ENCODE measurements at places on chromosomes 1 and 21.
A peak's percentile ranks its signal among the peaks of the same experiment; 100 is the strongest.

DNA sequence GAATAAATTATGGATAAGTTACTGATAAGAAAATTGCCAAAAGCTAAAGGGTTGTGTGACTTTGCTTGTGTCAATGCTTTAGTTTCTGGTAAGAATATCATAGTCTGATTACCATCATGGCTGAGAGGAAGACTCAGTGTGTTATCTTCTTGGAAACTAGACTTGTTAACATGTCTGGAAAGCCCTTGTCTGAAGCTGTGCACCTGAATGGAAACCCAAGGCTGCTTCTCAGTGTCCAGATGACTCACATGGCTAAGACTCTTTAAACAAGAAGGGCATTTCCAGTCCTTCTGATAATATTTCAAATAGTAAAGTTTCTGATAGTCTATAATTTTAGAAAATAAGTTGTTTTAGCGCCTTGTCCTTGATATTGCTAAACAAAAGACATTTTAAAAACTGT, 1092.7 kb downstream of the PLA2G4A start:
- no peak for DNase-seq

DNA sequence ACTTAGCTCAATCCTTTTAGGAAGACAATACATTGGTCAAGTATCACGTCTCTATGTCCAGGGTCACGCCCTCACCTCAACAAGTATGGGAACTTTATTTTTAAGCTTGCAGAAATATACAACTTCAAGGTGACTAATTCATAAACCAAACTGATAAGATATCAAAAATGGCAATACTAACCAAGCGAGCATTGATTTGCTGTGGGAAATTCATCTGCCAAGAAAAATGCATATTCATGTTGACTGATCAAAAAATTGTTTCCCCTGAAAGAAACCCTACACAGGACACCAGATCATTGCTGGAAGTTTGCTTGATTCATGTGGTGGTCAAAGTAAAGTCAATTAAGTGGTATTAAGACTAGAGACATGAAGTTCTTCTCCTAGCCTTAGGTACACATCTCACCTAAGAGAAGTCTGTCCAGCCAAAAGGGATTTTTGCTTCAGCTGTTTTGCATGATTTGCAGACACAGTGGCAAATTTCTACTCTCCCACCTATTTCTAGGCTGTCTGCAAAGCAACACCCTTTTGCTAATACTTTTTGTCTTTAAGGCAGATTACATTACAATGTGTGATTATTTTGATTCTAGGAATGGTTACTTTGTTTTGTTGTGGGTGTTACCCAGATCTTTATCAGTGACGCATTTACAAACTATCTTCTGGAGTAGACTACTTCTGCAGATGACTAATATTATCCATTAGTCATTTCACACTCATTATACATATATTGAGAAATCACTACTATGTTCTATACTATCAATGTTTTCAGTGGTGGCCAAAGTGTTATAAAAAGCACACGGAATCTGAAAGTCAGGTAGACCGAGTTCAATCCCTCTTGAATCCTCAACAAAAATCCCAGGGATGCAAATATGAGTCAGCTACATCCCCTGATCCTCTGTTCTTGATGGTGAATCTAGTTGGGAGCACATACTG, 12.4 kb downstream of the SAMSN1 start:
- DNase-seq: no peak

DNA sequence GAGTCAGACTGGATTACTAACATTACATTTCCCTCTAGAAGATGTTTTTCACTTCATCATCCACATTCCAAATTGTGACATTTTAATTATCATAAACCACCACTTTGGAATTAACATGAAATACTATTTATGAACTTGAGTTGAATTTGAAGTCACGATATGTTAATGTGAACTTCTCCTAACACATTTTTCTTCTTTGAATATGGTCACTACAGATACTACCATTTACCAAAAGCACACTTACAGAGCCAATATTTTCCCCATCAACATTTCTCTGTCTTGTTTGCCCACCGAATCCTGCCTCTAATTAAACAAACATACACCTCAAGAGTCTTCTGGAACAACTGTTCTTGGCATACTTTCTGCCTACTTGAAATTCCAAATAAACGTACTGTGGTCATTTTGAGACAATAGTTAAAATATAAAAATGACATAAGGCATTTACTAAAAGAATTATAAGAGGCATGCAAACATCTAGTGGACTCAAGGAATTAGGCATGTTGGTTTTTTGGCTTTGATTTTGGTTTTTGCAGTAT, 177.4 kb downstream of the AKT3 start:
- no peak for DNase-seq

GRCh38 chr1:224535641-224536040, 80.5 kb upstream of the CNIH3 start:
- DNase-seq: no peak

- no peak for DNase-seq
Measured at GRCh38 chr1:174976436-174977108, 23.2 kb upstream of the CACYBP start.

DNA sequence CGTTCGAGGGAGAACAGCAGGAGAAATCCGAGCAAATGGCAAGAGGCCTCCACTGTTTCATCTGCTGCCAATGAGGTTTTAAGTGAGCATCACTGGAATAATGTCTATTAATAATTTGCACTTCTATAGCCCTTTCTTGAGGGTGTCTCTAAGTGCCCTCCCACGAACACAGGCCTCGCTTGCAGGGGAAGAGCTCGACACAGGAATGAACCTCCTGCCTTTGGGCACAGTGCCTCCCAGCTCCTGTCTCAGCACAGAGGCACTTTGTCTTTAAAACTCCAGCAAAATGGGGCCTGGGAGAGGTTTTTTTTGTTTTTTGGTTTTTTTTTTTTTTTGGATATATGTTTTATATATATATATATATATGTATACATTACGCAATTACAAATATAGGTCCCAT, 56.6 kb downstream of the OLIG1 start:
- peak; percentile 32 for DNase-seq

GRCh38 chr21:44521928-44522752, 17.9 kb downstream of the KRTAP10-1 start:
- no peak for DNase-seq

GRCh38 chr1:160756849-160757201, 17.8 kb downstream of the SLAMF7 start:
- no peak for DNase-seq

- no peak for DNase-seq
Measured at GRCh38 chr1:244322791-244323521, 128.8 kb downstream of the ADSS2 start.

DNA sequence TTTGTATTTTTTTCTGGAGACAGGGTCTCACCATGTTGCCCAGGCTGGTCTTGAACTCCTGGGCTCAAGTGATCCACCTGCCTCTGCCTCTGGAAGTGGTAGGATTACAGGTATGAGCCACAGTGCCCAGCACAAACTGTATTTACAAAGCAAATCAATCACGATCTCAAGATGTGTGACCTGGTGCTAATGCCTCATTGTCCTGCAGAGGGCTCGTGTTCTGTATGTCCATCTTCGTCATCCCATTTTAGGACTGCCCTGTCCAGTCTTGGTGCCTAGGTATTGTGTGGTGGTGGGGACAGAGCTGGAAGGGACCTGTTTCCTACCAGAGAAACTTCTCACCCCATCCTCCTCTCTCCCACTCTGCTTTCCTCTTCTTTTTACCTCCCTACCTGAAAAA, 20.2 kb downstream of the PROK1 start:
- DNase-seq: no peak

All from nucleus accumbens (tissue), 56 donors.